Stimulated activated CD8-positive, alpha-beta memory T cell treated with anti-CD3 and anti-CD28 coated beads, Interleukin-15, amount 100 ng/mL, for 4 hours (primary cell): ENCODE measurements at places on chromosomes 5 and 9.

DNA sequence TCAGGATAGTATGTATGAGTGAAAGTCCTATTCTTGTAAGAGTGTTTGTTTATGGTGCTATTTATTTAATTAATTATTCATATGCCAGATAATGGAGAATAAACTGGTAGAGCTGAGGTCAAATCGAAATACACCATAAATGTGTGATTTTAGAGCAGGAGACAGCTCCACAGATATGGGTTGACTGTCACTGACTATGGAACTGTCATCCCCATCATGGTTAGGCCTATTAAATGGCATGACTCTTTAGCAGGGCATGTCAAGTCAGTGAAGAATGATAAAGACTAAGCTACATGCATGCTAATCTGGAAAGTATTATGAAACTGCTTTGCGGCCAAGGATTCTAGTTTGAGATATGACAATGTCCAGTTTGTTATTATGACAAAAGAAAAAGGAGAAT is 658.6 kb downstream of the ISL1 start:
- no peak for DNase-seq

DNA sequence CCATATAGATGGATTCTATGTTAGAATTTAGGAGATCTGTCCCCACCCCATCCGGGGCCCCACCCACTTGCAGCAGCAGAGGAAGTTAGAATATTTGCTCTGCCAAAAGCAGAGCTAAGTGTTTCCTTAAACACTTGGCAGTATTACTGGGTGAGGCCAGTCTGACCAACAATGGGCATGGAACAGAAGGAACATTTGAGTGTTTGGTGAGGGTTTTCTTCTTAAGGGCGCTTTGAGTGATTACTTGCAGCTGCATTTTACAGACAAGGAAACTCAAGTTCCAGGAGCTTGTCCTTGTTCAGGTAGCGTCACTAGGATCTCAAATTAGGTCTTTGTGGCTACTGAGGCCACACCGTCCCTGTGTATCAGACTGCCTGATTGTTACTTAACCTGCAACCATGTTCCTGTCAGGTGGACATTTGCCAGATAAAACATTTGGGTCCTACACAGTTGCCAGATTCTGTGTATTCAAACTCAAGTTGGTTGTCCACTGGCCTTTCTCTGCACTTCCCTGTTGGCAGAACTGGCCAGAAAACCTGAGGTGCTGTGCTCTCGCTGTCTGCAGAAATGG is 59.3 kb downstream of the SLC46A2 start:
- DNase-seq = no peak

- no peak for DNase-seq
These were observed 284.0 kb upstream of the TLE4 start for GRCh38 chr9:79287708-79288290.

GRCh38 chr5:104146652-104147051 is 584.1 kb upstream of the NUDT12 start:
- DNase-seq = no peak
